ENCODE measurements at places on chromosomes 1 and 21.

GRCh38 chr21:25094695-25095094, 512.6 kb downstream of the MRPL39 start:
- DNase-seq = no peak

DNA sequence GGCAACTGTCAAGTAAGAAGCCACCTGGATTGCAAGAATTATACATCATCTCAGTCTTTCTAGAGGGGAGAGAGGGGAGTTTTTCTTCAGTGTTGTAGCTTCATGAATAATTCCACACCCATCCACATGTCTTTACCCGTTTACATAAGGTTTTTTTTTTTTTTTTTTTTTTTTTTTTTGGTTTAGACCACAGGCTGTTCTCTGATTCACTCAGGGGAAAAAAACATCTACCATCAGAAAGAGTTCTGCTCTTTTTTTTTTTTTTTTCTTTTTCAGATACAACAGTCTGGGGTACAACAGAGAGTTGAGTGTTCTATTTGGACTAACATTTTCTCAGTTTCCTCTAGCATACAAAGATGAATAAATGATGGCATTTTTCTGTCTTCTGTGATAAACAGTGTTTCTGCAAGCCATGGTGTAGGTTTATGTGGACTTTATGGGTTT, 4.9 kb upstream of the KIF14 start:
- peak; percentile 37 for DNase-seq

DNA sequence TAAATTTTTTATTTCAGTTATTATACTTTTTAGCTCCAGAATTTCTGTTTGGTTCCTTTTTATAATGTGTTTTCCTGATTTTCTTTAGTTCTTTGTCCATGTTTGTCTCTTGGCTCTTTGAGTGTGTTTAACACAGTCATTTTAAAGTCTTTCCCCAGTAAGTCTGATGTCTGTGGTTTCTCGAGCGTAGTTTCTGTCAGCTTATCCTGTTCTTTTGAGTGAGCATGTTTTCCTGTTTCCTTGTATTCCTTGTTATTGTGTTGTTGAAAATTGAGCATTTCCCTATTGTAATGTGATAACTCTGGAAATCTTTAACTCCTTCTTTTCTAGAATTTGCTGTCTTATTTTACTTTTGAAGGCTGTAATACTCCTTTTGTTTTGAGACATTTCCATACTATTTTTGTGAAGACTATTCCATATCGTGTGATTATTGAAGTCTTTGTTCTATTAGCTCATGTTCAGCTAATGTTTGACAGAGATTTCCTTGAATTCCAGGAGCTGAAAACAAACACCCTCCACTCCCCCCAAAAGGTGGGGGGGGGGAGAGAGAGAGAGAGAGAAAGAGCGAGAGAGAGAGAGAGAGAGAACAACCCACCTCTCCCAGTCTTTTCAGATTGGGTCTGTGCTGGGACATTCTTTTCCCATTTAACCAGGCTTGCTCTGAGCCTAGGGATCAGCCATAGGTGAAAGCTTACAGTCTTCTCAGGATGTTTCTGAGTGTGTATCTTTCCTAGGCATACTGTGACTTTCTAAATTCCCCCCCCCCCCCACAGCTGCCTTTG, 38.3 kb downstream of the SDCCAG8 start:
- DNase-seq = no peak

- DNase-seq = no peak
Observed at GRCh38 chr1:3236955-3237354, 168.0 kb downstream of the PRDM16 start.

GRCh38 chr1:163361123-163361934, 39.6 kb downstream of the NUF2 start:
- no peak for DNase-seq

DNA sequence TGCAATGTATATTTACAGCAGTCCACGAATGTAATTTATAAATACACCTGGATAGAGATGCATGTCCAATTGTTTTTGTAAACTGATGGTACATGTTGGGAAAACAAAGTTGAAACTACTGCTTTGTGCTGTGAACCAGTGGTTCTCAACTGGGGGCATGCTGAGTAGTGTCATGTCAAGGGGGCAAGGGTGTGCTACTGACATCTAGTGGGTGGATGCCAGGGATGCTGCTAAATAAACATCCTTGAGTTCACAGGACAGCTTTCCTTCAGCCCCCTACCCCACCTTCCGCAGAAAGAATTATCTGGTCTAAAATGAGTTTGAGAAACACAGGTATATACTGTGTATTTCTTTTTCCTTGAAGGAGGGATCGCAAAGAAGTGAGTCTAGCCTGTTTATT, 95.9 kb downstream of the RASAL2 start:
- DNase-seq = no peak

GRCh38 chr1:76620371-76620770, 246.9 kb upstream of the ST6GALNAC5 start:
- DNase-seq = no peak

DNA sequence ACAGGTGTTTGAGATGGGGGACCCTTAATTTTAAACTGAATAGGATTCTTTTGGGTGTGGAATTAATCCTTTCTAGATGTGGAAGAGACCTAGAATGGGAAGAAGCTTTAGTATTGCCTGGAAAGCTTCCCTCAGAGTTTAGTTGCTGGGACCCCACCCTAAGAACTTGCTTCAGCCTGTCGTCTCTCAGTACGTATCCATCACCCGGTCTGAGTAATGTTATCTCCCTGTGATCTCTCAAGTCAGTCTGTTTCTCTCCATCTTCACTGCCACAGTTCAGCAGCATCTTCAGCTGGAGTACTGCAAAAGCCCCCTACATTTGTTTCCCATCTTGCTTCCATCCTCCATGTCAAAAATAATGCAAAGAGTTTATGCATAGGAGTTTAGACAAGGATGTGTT, 28.9 kb downstream of the CNST start:
- no peak for DNase-seq

DNA sequence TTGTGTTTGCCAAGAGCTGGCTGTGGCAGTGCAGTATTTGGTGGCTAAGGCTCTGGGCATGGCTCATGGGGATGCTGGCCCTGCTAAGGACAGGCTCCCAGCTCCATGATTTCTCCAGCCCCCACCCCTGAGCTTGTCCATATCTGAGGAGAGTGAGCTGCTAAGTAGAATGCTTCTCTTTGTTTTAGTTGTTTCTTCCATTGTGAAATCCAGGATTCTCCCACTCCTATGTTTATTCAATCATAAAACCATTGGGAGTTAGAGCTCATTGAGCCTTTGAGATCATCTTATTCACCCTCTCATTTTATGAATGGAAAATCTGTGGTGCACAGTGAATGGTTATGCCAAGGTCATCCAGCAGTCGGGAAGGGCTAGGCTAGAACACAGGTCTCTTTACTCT, 188.8 kb downstream of the TNR start:
- no peak for DNase-seq

- no peak for DNase-seq
Observed at GRCh38 chr21:35965699-35966098, 94.6 kb downstream of the SETD4 start.

Data from astrocyte of the spinal cord (primary cell).